ENCODE measurements at places on chromosomes 4 and X.

DNA sequence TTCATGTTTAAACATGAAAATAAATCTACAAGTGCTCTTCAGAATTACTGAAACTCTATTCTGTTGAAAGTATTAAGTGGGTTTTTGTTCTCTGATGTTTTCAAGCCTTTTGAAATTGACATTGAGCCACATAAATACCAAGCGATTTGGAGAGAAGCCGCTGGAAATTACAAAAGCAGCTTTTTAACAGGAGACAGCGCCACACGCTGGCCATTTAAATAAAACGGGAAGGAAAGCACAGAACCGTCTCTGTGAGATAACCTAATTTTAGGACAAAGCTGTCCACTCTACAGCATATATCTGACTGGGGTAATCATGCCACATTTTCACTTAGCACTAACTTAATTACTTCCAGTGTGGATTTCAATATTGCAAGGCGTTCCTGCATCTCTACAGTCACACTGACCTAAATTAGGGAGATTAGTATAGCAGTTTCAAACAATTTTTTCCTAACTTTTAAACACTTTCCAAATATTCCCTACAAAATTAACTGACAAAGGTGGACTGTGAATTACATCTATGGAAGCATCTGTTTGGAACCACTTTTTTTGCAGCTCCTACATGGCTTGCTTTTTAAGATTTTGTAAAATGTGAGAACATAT, 6.8 kb upstream of the ANOS1 start:
- DNase-seq, result no peak

GRCh38 chrX:5051831-5052491, 1176.7 kb downstream of the NLGN4X start:
- no peak for DNase-seq

DNA sequence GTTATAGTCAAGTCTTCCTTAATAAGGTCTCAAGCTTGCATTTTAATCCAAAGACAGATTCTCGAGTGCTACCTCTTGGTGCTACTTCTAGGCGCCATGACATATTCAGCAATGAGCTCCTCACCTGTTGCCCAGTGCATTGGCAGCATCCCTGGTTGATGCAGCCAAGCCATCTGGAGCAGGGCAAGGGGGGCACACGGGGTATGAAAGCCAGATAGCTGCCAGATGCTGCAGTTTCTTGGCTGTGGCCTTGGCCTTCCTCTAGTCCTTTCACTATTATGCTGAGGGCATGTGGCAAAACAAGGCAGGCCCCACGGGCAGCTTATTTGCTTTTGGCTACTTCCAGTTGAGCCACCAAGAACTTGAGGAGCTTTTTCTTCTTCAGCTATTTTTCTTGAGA, 168.6 kb upstream of the PGRMC2 start:
- DNase-seq, result no peak

DNA sequence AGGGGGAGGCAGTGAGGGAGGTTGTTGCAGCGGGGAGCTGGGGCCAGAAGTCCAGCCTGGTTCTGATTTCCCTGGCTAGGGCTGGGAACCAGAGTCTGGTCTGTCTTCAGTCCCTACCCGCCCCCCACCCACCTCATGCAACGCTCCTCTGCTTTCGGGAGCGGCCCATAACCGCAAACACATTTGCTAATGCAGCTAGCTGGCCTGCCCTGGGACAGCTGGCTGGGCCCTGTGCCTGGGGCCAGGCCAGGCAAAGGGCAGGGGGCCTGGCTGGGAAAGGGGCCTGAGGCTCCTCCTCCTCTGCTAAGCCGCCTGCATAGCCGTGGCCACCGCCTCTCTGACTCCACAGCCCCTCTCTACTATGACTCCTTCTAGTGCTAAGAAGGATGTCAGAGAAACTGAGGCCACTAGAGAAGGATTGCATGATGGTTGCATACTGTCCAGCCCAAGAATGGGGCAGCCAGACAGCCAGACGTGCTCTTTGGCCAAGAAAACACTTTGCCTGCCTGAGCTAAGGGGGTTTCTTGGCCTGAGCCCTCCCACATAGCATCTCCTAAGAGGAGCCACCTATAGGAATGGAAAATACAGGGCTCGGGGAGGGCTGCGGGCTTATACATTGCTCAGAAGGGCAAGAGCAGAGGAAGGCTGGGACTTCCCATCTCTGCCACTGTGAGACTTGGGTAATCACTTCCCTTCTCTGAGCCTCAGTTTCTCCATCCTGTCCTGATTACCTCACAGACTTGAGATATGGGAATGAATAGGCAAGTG, 76.9 kb downstream of the PJA1 start:
- DNase-seq, result no peak

DNA sequence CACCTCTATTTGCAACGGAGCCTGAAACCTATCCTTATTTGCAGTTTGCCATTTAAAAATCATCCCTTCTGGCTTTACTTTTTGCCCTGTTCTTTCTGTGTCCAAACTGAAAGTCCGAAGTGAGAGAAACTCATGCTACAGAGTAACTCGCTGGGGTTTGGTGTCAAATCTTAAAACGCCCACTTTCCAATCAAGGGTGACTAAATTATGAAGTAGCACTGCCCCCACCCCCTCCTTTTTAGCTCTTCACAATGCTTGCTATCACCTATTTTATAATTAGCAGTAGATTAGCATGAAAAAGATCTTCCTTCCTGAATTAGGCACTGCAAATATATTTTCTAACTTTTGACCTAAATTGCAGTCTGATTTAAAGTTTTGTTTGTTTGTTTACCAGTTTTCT, 52.5 kb downstream of the VGLL1 start:
- DNase-seq, result no peak

Data from stimulated activated CD8-positive, alpha-beta memory T cell treated with anti-CD3 and anti-CD28 coated beads, Interleukin-12 subunit alpha, Interleukin-12 subunit beta, amount 100 ng/mL, for 4 hours (primary cell).